ENCODE measurements at places on chromosomes 6 and 20. TPM values are rescaled to one million over a fixed set of nuclear protein-coding genes. Genes with fewer than 3 reads are reported as not detected.

- no peaks in the 10 kb centered on the region for H3K27me3 ChIP-seq
- DNase-seq, result no peak
- no peak overlapping the region for H3K4me3 ChIP-seq
- peaks cover 10% of the 10 kb centered on the region for H3K36me3 ChIP-seq
These were observed 39.3 kb downstream of the HUS1B start for GRCh38 chr6:617456-618100.

DNA sequence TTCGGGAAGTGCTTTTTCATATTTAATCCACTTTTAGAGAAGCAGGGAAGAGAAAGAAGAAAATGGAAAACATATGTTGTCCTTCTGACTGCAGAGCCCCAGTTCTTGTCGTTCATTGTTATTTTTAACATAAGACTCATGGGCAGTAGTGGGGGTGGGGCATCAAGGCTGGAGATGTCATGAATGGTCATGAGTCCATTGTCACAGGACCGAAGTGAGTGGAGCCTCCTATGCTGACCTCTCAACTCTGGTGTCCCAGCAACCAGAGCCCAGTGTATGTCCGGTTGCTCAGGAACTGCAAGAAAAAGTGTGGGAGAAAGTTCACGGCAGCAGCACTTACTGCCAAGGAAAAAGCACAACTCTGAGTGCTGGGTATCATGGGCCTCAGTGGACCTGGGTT lies 108.6 kb downstream of the BANF2 start:
- H3K4me3 ChIP-seq, result no peak overlapping the region
- H3K27ac ChIP-seq, result no peak overlapping the region
- DNase-seq, result no peak
- no peaks in the 10 kb centered on the region for H3K27me3 ChIP-seq
- H3K36me3 ChIP-seq, result no peaks in the 10 kb centered on the region
- H3K4me1 ChIP-seq, result peaks cover 16% of the 10 kb centered on the region

DNA sequence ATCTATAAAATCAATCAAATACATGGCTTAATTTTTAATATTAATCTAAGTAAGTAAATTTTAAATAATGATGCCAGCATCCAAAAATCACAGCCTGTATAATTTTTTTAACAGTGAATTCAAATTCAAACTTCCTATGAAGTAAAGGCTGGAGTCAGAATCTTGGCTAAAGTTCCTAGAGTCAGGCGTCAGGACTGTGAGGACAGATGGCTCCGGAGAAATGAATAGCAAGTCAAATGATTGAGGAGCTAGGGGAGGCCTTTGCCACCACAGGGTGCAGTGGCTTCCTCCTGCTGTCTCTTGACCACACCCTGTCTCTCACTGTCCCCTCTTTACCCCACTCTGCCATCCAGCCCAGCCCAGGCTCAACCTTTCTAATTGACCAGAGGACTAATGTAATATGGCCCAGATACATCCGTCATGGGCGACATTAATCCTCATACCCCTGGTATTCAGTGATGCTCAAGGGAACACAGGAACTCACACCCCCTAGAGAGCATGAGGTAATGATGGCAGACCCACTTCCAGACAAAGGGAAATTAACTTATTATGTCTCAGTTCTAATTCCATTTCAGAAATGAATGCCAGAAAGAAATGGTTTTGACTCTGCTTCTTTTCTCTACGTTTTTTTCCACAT lies 53.4 kb downstream of the OPRM1 start:
- DNase-seq, result no peak
- H3K4me1 ChIP-seq, result no peaks in the 10 kb centered on the region
- H3K27me3 ChIP-seq, result peaks cover 4% of the 10 kb centered on the region

DNA sequence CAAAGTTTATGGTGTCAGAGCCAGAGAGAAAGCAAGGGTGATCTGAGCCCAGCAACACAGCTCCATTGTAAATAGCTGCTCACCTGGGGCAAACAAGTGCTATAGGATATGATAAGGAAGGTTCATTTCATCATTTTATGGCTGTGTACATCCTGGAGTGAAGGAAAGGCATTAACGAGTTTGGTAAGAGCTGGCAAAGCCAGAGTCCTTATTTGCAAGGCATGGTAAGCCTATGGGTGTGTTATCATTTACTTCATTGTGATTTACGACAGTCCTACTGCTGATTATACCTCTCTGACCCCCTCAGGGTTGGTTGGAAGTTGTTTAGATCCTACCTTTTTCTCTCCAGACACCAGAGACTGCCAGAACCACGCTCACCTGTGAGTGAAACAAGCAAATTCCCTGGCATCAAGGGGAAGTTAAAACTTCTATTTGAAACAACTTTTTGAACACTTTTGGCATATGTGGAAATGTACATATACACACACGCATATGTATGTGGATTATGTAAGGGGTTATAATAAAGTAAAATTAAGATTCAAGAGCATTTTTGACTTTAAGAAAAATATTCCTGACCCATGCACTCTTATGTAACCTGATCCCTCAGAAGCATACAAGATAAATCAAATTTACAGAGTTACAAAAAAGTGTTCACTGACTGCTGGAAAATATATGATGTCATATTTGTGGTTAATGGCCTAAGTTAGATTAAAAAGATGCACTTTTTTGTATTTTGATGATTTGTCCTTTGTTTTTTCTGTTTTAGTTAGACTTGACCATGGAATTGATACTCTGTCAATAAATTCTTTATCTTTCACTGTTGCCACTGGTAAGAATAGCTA lies 40.4 kb upstream of the EDN1 start:
- no peak overlapping the region for H3K27ac ChIP-seq
- H3K4me1 ChIP-seq, result no peaks in the 10 kb centered on the region
- no peaks in the 10 kb centered on the region for H3K27me3 ChIP-seq
- H3K4me3 ChIP-seq, result no peak overlapping the region

DNA sequence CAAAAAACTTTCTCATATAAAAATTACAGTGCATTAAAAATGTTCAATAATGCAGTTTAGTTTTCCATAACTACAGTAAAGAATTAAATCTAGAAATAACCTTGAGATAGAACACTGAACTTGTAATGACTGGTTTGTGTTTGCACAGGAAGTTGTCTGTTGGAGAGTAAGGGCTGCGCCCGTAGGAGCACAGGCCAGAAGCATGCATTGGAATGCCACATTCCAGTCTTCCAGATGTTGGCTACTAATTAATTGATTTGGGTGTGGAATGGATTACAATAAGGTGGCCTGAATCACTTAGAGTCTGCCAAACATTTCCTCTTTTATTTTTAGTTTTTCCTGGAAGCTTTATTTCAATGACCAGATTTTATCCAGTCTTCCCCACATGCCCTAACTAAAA lies 582.6 kb upstream of the MMS22L start:
- H3K36me3 ChIP-seq, result no peaks in the 10 kb centered on the region
- no peaks in the 10 kb centered on the region for H3K4me1 ChIP-seq
- no peak overlapping the region for H3K27ac ChIP-seq
- no peak overlapping the region for H3K4me3 ChIP-seq
- H3K27me3 ChIP-seq, result no peaks in the 10 kb centered on the region
- no peak for DNase-seq

DNA sequence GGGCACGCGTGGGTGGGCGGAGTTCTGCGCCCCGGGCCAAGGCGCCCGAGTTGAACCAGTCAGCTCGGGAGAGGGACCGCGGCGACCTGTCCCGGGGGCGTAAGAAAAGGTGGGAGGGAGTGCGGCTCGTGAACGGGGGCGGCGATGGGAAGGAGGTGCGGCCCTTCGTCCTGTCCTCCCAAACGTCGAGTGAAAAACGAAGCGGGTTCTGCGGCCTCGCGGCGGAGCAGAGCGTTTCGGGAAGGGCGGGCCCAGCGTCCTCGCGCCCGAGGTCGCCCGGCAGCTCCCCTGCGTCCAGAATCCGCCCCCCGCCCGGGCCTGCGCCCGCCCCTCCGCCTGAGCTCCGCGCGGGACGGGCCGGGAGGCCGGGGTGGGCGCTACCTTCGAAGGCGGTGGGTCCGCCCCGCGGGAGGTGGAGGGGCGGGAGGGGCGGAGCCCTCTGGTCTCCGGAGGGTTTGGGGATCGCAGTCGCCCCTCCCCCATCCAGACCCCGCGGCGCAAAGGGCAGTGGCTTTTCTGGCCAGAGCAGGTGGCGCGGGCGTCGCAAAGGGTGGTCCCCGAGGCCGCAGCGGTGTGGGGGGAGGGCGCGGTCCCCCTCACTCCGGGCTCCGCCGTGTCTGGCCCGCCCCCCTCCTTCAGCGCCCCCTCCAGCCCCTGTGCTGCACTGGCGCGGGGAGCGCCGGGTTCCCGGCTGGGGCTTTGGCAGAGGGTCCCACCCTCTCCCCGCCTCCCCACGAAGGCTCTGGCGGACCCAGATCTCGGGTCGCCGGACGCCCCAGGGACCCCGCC lies 838 bp downstream of the STMN3 start:
- no peak overlapping the region for H3K27ac ChIP-seq
- no peak overlapping the region for H3K4me3 ChIP-seq
- peaks cover 16% of the 10 kb centered on the region for H3K4me1 ChIP-seq
- DNase-seq, result peak; percentile 45

DNA sequence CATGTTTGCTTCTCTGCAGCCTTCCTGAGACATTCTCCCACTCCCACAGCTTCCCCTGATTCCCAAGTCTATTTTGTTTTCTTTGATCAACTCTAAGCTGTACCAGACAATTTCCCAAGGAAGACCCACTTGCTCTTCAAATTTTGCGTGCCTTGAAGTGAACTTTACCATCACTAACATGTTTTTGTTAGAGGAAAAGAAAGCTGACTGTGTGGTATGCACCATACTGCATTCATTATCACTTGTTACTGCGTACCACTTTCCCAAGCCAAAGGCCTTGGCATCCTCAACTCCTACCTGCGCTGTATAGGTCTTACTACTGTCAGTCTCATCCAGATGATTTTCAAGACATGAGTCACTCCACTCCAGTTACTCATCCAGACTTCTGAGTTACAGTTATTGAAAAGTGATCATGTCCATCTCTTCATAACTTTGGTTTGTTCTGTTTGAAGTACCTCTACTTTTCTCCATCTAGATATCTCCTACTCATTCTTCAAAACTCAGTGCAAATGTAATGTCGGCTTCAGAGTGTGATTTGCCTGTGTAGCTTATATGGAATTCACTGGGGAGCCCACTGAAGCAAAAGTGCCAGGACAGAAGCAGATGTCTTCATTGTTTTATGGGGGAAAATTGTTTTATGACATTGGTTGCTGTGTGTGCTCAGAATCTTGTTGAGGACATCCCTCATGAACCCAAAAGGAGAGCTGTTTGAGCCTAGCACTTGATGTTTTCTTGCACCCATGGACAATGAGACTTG lies 5.2 kb downstream of the RPS12 start:
- no peaks in the 10 kb centered on the region for H3K27me3 ChIP-seq
- peaks cover 24% of the 10 kb centered on the region for H3K4me1 ChIP-seq
- peak overlapping the region; percentile 32 for H3K27ac ChIP-seq
- no peak overlapping the region for H3K4me3 ChIP-seq
- no peak for DNase-seq
- H3K36me3 ChIP-seq, result no peaks in the 10 kb centered on the region

- no peaks in the 10 kb centered on the region for H3K27me3 ChIP-seq
- no peaks in the 10 kb centered on the region for H3K36me3 ChIP-seq
- H3K4me1 ChIP-seq, result no peaks in the 10 kb centered on the region
- H3K27ac ChIP-seq, result no peak overlapping the region
These were observed 698.8 kb downstream of the DOK5 start for GRCh38 chr20:55174172-55174571.

DNA sequence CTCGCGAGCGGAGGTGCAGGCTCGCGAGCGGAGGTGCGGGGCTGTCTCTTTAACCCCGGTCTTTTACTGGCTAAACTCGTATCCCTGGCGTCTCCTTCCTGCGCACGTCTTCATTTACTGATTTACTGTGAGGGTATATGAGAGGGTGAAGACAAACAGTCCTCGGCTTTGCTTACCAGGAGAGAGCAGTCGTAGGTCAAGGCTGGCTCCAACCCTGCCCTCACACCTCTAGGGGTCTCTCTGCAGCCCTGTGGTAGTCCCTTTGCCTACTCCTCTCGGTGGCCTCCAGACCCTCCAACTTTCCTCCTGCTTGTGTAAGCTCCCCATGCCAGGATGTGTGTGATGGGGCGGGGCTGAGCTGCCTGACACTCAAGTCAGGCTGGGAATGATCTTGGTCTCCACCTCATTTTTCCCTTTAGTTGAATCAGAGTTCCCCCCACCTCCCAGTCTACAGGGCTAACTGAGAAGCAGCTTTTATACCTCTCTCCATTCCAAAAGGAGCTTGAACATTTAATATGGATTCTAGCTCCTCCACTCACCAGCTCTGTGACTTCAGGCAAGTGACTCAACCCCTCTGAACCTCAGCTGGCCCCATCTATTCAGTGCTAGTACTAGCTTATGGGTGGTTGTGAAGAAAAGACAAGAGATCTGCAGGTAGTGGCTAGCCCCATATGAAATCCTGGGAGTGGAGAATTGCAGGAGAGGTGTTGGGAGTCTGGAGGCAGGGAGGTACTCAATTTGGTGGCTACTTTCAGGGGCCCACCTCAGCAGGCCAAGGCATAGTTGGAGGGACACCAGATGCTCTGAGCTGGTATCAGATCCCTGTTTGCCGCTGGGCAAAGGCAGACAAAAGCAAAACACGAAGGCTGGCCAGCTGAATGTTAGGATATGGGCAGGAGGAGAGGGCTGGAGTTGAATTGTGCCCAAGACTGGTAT lies 902 bp downstream of the SLC29A1 start:
- no peaks in the 10 kb centered on the region for H3K36me3 ChIP-seq
- no peak overlapping the region for H3K27ac ChIP-seq
- no peaks in the 10 kb centered on the region for H3K27me3 ChIP-seq
- peaks cover 33% of the 10 kb centered on the region for H3K4me1 ChIP-seq

GRCh38 chr6:168533414-168533813 lies 92.4 kb downstream of the SMOC2 start:
- no peaks in the 10 kb centered on the region for H3K27me3 ChIP-seq
- no peak overlapping the region for H3K27ac ChIP-seq
- no peaks in the 10 kb centered on the region for H3K36me3 ChIP-seq
- no peak for DNase-seq
- H3K4me3 ChIP-seq, result no peak overlapping the region

DNA sequence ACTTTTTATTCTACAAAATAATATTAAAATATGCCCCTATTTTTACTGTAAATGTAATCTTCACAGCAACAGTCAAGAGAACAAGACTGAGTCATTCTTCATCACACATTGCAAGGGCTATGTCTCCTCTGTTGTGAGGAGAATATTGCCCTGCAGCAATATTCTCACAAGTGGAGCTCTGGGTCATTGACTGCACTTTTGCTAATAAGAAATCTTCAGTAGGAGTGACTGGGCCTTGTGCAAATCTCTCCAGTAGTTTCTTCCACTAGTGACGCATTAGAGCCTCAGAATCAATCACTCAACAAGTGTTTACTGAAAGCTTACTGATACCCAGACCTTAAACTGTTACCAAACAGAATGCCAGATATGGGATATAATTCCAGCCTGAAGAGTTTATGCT lies 49.1 kb downstream of the LAMA2 start:
- no peak overlapping the region for H3K27ac ChIP-seq
- no peak for DNase-seq
- no peaks in the 10 kb centered on the region for H3K27me3 ChIP-seq
- H3K36me3 ChIP-seq, result no peaks in the 10 kb centered on the region
- no peak overlapping the region for H3K4me3 ChIP-seq

GRCh38 chr6:104505838-104506237 lies 353.9 kb downstream of the HACE1 start:
- H3K4me1 ChIP-seq, result no peaks in the 10 kb centered on the region
- H3K36me3 ChIP-seq, result no peaks in the 10 kb centered on the region
- H3K27me3 ChIP-seq, result no peaks in the 10 kb centered on the region
- H3K27ac ChIP-seq, result no peak overlapping the region
- no peak overlapping the region for H3K4me3 ChIP-seq
- no peak for DNase-seq

The OR2J2 gene
- polyA plus RNA-seq, result not detected

The DZANK1 gene
- polyA plus RNA-seq, result 2.8 TPM

The C6orf132 gene
- not detected for polyA plus RNA-seq

The GSTA4 gene
- 4.9 TPM for polyA plus RNA-seq

The WFDC10B gene
- polyA plus RNA-seq, result not detected

The SLC22A7 gene
- polyA plus RNA-seq, result not detected

The FAXC gene
- polyA plus RNA-seq, result not detected

The OTOR gene
- not detected for polyA plus RNA-seq

The TOX2 gene
- 1.2 TPM for polyA plus RNA-seq

All from B cell (primary cell).